Activated CD4-positive, alpha-beta T cell treated with anti-CD3 and anti-CD28 coated beads, Interleukin-2, amount 50 U/mL, for 24 hours (primary cell): ENCODE measurements at places on chromosomes 12 and 14.

GRCh38 chr14:60905923-60906322 lies 75.0 kb downstream of the TRMT5 start:
- no peak for DNase-seq

GRCh38 chr14:66043921-66044320 lies 442.2 kb upstream of the CCDC196 start:
- no peak for DNase-seq

- no peak for DNase-seq
These were observed 265.5 kb downstream of the SEC23A start for GRCh38 chr14:38837343-38838048.

- no peak for DNase-seq
These were observed 10.7 kb upstream of the MCRS1 start for GRCh38 chr12:49578471-49579112.

DNA sequence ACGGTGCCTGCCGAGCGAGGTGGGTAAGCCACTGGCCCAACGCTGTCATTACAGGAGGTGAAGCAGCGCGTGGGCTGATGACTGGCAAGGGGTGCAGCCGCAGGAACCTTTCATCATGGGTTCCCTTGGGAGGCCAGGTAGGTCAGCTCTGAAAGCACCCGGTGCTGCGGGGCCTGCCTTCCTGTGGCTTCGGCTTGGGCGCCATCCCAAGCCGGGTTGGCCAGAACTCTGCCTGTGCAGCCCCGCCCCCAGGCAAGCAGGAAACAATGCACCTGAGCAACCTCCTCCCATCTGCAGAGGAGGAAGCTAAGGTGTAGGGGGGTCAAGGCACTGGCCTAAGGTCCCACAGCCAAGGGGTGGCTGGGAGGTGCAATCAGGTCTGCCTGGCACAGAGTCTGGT lies 20.0 kb upstream of the HHIPL1 start:
- DNase-seq, result no peak

DNA sequence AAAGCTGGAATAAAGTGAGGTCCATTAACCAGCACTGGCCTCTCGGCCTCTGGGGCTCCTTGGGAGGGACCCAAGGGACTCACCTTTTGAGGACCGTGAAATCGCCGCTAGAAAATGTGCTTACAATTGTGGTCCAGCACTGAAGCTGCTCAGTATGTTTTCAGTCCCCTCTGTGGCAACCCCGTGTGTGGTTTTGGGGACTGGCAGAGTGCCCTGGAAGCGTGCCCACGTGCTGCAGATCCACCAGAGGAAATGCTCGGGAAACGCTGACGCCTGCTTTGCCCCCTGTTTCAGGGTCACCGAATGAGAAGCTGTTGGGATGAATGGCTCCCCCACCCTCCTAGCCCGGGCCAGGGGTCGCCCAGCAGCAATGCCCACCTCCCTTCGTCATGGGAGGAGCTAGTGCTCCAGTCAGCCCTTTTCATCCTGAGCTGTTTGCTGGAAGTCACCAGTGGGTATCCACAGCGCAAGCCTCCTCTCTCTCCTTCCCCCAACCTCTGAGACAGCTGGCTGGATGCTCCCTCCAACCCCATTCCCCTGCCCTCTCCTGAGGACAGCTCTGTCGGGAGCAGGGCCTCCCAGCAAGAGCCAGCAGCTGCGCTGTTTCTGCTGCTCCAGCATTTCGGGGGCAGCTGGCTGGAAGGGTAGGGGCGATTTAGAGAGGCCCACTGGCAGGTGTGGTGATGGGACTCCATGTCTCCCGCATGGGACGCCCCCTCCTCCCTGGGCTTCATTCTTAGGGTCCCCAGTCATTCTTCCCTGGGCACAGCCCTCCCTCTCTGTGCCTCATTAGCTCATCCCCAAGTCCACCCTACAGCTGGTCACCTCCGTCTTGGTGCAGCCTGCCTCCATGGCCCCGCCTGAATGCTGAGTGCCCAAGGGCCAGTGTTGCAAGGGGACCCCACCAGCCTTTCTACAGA lies 33.2 kb upstream of the PPP1R13B start:
- no peak for DNase-seq

- DNase-seq, result no peak
These were observed 102.1 kb upstream of the ANO4 start for GRCh38 chr12:100692502-100692901.

GRCh38 chr12:57864442-57865083 lies 18.0 kb upstream of the CTDSP2 start:
- DNase-seq, result no peak

DNA sequence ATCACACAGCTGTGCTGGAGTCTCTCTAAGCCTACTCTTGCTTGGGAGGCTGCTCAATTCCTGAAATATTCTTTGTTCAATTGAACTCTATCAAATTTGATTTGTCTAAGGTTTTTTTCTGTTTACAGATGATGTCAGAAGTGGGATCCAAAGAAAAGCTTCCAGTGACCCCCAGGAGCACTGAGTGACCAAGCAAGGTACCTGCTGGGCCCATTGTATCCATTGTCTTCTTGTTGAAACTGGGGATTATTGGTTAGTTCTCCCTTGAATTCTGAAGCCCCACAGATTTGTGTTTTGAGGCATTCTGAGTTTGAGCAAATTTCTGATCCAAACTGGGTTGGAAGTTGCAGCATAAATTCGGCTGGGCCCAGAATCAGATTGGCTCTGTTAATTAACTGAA lies 64.6 kb downstream of the MYF5 start:
- no peak for DNase-seq

DNA sequence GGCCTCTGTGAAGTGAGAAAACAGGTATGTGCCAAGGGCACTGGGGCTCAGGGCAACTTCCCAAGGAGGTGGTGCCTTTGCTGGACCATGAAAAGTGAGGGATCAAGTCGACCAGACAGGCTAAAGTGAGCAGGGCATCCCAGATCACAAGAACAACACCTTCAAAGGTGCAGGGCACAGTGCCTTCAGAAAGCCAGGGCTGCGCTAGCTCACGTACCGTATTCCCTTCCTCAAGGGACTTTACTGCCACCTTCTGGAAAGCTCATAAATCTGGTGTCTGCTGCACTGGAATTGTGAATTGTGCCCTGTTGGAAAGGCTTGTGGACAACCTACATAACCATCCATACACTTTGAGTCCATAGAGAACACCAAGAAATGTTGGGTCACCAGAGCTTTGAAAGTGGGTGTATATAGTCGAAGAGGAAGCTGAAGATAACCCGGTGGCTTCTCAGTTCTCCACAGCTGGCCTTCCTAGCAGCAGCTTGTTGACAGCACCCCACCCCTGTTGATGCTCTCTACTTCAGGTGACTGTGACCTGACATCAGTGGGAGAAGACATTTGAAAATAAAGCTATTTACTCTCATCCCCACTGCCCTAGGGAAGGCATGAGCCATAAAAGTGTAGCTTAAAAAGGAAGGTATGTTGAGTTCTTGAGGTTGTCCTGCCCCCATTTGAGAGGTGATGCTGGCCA lies 24.5 kb downstream of the FIGNL2 start:
- DNase-seq, result no peak

- DNase-seq, result no peak
These were observed 33.1 kb downstream of the RPS29 start for GRCh38 chr14:49553106-49553505.

DNA sequence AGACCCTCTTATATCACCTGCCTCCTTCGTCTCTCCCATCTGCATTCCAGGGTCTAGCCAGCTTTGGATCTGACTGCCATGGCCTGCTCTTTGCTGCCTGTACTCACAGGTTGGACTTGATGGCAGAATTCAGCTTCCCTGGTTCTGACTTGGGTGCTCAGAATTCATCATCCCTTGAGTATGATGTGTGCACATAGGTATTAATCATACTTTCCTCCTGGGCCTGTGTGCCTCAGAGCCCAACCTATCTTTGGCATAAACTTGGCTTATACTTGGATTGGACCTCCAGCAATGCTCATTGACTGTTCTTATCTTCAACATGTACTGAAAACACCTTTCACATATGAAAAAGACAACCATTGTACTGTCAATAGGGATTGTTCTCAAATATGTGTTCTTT lies 70.7 kb upstream of the LMNTD1 start:
- DNase-seq, result no peak

GRCh38 chr12:122870867-122871664 lies 24.9 kb downstream of the VPS37B start:
- DNase-seq, result no peak

GRCh38 chr12:97801471-97802059 lies 339.0 kb downstream of the RMST start:
- DNase-seq, result no peak

DNA sequence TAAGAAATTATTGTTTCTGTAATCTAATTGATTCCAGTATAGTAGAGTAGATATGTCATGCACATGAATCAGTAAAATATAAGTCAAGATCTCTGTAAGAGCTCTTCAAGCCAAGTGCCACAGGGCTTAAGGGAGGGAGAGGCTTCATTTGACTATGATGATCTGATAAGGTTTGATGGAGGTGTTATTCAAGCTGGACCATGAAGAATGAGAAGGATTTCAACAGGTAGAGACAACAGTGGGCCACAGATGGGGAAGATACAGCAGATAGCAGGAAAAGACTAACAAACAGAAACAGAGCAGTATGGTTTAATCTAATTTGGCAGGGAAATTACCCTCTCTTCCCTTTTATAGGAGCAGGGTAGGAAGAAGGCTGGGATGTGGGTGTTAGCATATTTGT lies 40.6 kb upstream of the FKBP4 start:
- no peak for DNase-seq

DNA sequence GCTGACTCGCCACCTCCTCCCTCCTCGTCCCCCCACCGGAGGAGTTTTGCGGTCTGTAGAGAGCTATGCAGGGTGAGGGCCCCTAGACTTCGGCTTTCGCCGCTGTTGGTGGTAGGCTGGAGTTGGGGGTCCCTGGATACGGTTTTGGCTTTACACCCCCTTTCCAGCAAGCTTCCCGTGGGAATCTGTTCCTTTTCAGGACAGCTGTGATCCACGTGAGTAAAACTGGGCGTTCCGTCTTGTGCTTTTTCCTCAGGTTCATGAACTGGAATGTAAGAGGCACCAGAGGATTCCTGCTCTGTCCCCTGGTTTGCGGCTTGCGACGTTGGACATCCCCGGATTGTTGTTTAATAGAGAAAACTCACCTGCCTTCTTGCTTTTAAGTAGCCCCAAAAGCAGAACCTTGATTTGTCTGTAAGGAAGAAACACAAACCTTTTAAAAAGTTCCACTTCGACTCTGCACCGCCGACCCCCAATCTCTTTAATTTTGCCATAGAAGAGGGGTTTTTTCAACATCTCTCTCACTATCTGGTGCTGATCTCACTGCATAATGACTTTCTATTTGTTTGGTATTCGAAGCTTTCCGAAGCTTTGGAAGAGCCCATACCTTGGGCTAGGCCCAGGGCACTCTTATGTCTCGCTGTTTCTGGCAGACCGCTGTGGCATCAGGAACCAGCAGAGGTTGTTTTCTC lies 490 bp downstream of the PRORP start:
- DNase-seq, result no peak

DNA sequence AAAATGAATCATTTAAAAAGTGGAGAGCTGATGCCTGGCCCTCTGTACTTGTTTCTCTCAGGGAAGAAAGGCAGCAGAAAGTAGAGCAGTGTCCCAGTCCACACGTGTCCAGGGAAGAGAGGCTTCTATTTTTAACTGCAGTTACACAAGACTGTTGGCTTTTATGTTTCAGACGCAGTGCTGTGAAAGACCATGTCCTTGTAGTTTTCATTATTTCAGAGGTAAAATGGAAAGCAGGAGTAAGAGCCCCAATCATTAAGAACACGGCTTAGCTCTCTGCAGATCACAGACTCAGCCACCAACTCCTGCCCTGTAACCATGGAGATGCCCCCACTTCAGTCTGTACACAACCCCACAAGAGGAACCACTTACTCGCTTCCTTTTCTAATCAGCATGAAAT lies 336.3 kb downstream of the DAD1 start:
- no peak for DNase-seq

- DNase-seq, result no peak
These were observed 624 bp downstream of the RIN3 start for GRCh38 chr14:92513966-92514843.

DNA sequence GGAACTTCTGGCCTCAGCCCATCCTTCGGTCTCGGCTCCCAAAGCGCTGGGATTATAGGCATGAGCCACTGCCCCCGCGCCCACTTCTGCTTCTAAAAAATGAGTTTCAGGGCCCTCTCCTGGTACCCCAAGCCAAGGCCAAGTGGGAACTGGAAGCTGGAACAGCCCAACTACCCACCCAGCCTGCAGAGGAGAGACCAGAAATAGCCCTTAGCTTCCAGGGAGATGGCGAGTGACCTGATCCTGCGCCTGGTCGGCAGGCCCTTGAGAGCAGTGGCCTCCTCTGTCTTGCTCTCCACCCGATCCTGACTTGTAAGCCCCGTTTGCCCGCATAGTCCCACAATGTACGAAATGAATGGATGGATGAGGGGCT lies 31.2 kb upstream of the PLEKHG6 start:
- DNase-seq, result no peak

- DNase-seq, result no peak
These were observed 49.0 kb downstream of the MSRB3 start for GRCh38 chr12:65327207-65328076.

GRCh38 chr12:101414533-101415119 lies 7.1 kb upstream of the ARL1 start:
- no peak for DNase-seq

- no peak for DNase-seq
These were observed 36.6 kb upstream of the CLMN start for GRCh38 chr14:95356245-95356869.

DNA sequence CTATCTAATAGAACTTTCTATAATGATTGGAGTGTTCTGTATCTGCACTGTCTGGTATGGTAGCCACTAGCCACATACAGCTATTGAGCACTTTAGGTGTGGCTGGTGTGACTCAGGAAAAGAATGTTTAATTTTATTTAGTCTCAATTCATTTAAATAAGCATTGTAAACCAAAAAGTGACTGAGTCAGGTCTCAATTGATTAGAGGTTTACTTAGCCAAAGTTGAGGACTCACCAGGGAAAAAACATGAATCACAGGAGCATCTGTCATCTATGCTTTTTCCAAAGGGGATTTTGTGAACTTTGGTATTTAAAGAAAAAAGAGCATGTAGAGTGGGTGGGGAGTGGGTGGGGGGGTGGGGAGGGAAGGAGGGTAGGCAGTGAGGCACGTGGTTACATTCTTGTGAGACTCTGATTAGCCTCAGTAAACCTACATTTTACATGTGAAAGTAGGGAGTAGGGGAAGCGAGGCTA lies 473.1 kb downstream of the ATP23 start:
- DNase-seq, result no peak

DNA sequence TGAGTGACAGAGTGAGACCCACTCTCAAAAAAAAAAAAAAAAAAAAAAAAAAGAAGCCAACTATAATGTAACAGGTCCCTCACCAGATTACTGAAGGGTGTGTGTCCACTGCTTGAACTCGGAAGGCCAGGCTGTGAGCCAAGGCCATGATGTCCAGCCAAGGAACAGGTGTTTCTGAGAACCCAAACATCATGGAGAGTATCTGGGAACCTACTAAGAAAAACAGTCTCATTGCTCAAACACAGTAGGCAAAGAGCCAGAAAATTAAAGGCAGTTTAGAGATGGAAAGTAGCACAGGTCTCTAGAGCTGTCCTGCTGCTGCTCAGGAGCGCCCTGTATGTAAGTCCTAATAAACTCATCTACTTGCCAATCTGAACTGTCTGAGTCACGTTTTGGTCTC lies 12.5 kb upstream of the MAP4K5 start:
- no peak for DNase-seq
